ENCODE measurements at places on chromosomes 3 and 15. TPM values are rescaled to one million over a fixed set of nuclear protein-coding genes. Genes with fewer than 3 reads are reported as not detected.
A peak's percentile ranks its signal among the peaks of the same experiment; 100 is the strongest.

The GRIP2 gene
- not detected for total RNA-seq

DNA sequence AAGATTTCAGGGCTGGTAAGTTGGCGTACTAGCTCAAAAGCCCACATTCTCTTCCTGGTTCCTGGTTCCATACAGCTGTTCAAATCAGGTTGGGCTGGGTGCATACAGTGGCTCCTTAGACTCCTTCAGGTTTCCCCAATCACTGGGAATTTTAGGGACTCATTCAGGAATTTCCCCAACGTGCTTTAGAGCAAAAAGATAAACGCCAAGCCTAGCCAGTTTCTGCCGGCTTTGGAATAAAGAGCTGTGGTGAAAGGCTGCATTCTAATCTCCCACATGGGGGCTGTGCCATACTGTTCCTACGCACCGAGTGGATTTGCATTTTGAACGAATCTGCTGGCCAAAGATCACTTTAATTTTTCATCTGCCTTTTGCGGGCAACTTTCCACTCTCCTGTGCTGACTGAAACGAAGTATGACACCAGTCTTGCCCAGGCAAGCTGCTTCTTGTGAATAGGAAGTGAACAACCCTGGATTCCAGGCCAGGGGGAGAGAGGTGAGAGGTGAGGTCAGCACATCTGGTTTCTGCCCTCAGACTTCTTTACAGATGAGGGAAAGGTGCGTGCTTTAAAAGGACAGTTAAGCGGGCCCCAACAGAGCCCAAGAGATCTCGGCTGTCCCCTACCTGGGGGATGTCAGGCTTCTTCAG is 184.2 kb upstream of the PDZRN3 start:
- no peaks in the 10 kb centered on the region for H3K4me1 ChIP-seq
- no peak overlapping the region for H3K27ac ChIP-seq
- no peak overlapping the region for H3K4me3 ChIP-seq
- DNase-seq, result no peak

DNA sequence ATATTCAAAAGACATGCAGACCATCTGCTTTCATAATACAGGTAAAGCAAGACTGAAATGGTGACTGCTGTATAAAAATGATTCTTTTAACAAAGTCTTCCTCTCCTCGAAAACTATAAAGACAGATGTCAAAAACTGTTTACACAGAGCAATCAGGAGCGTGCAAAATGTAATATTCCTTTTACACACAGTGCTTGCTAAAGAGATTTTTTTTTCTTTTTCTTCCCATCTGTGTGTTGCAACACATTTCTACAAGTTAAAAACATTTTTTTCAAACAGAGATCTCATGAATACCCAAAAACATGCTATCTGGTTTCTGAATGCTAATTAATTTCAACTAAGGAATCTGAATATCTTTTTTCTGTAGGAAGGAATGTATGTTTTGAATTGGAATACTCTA is 22.1 kb downstream of the SATB1 start:
- H3K36me3 ChIP-seq, result peaks cover 89% of the 10 kb centered on the region
- H3K27ac ChIP-seq, result peak overlapping the region; percentile 84
- no peak for DNase-seq
- H3K4me3 ChIP-seq, result peak overlapping the region; percentile 74

- H3K27ac ChIP-seq, result no peak overlapping the region
- H3K36me3 ChIP-seq, result peaks cover 3% of the 10 kb centered on the region
These were observed 1081.5 kb downstream of the FHIT start for GRCh38 chr3:60169755-60170154.

The CKMT1B gene
- total RNA-seq, result 0.66 TPM

The ADIPOQ gene
- total RNA-seq, result not detected

DNA sequence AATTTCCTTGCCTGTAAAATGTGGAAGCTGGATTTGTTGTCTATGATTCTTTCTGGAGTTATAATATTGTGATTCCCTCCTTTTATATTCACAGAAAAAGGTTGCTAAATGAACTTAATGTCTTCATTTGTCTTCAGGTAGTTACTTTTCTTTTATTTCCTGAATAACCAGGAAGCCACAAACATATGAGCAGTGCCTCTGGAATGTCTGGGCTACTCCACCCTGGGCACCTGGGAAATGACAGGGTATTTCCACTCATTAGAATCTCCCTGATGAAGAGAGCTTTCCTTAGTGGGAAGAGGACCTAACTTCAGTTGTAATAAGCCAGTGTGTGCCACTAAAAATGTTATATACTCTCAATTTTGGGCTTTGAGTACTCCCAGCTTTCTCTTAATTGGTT is 3.8 kb upstream of the SLMAP start:
- no peak overlapping the region for H3K27ac ChIP-seq
- H3K27me3 ChIP-seq, result peaks cover 11% of the 10 kb centered on the region
- DNase-seq, result no peak
- H3K4me1 ChIP-seq, result peaks cover 10% of the 10 kb centered on the region
- peaks cover 6% of the 10 kb centered on the region for H3K36me3 ChIP-seq
- H3K4me3 ChIP-seq, result no peak overlapping the region

DNA sequence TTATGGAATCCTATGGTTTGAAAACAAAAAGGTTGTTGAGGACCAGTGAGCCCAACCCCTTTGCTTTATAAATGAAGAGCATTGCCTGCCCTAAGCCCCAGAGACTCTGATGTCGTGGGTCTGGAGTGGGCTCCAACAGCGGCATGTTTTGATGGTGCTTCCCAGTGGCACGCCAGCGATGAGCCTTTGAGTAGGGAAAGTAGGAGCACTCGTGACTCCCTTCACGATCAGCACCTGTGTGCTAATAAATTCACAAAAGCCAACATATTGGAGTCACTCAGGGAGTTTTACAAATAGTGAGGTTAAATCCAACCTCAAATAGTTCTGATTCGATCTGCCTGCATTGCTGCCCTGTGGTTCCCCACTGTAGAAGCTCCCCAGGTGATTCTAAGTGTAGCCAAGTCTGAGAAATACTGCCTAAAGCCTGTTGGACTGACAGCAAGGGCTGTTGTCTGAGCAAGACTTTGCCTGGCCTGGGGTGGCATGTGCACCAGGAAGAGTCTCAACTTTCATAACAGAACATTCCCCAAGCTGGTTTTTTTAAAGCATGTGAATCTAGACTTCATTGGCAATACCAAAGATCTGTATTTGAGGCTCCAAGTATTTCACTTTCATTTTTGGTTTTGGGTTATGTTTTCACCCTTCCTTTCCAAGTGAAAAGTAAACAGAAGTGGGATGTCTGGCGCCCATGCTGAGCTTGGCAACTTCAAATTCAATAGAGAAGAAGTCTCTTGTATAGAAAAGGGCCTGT is 9.9 kb downstream of the CCR5 start:
- H3K4me3 ChIP-seq, result peak overlapping the region; percentile 71
- H3K36me3 ChIP-seq, result peaks cover 2% of the 10 kb centered on the region
- DNase-seq, result peak; percentile 73
- peak overlapping the region; percentile 70 for H3K27ac ChIP-seq
- peaks cover 11% of the 10 kb centered on the region for H3K27me3 ChIP-seq

GRCh38 chr3:167773584-167773983 is 38.1 kb downstream of the SERPINI1 start:
- H3K27me3 ChIP-seq, result no peaks in the 10 kb centered on the region
- peaks cover 2% of the 10 kb centered on the region for H3K4me1 ChIP-seq
- H3K36me3 ChIP-seq, result no peaks in the 10 kb centered on the region

DNA sequence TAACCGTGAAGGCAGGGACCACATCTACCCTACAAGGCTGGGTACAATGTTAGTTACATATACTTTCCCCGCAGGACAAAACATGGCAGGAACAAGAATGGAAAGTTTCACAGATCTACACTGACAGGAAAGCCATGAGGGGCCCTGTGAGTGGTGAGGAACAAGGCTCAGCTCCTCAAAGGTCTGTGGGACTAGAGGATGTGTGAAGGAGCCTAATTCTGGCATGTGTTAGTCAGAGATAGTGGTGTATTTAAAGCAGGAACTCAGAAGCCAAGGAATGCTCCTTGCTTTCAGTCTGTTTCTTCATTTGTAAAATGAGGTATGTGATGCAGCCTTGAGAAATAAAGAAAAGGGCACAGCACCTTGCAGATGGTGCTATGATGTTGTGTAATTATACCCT is 25.1 kb downstream of the ETV5 start:
- DNase-seq, result no peak
- no peak overlapping the region for H3K4me3 ChIP-seq

The CALML4 gene
- 16.5 TPM for total RNA-seq

The GCSAM gene
- 1.7 TPM for total RNA-seq

- no peaks in the 10 kb centered on the region for H3K36me3 ChIP-seq
- no peak for DNase-seq
- no peak overlapping the region for H3K4me3 ChIP-seq
- no peaks in the 10 kb centered on the region for H3K4me1 ChIP-seq
- peaks cover 2% of the 10 kb centered on the region for H3K27me3 ChIP-seq
- peak overlapping the region; percentile 23 for H3K27ac ChIP-seq
These were observed 120.5 kb downstream of the CORO2B start for GRCh38 chr15:68699124-68699880.

The MFAP1 gene
- total RNA-seq, result 51.3 TPM

- H3K27ac ChIP-seq, result peak overlapping the region; percentile 93
- peak overlapping the region; percentile 87 for H3K4me3 ChIP-seq
- no peaks in the 10 kb centered on the region for H3K27me3 ChIP-seq
- peaks cover 34% of the 10 kb centered on the region for H3K4me1 ChIP-seq
These were observed 141.9 kb downstream of the PGPEP1L start for GRCh38 chr15:98865397-98866339.

DNA sequence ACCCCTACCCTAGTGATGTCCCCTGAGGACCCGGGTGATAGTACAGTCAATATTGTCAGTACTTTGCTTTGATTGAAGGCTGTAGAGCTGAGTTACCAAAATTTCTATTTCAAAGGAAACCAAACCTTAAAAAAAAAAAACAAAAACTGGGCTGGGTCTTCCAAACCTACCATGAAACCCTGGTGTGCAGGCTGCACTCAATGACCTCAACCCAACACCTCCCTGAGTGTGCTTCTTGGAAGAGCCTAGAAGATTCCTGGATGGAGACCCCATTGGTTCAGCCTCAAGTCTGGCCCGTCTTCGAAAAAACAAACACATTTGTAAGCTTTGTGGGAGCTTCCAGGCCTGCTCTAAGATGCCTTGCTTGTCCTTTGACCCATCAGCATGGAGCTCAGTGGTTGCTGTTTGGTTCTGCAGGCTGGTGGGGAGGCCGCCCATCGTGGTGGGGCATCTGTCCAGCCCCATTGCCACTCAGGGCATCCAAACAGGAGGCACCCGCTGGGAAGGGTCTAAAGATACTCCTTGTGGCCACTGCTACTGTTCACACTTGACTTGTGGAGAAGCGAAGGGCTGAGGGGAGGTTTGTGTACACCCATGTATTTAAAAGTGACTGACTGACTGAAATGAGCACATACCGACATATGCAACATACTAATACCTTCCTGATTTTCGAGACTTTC is 32.2 kb downstream of the CRTAP start:
- H3K27ac ChIP-seq, result no peak overlapping the region
- peaks cover 6% of the 10 kb centered on the region for H3K27me3 ChIP-seq
- H3K4me3 ChIP-seq, result no peak overlapping the region
- H3K4me1 ChIP-seq, result no peaks in the 10 kb centered on the region

DNA sequence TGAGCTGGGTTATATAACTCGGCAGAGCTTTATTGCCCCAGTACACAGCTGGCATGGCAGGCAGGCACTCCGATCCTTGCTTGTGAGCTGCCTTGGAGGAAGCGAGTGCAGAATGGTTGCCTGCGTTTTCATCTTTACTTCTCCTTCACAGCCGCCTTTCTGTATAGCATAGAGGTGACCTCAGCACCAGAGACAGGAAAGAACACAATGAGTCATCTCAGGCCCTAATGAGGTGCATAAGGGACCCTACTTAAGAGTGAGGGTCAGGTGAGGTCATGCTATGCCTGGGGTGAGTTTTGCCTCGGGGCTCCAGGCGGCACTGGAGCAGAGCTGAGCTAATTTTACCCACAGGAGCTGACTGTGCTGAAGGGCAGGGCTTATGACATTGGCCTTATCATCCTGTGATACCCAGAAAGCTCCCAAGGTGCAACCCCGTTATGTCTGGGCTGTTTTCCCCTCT is 43.5 kb downstream of the LPP start:
- H3K36me3 ChIP-seq, result peaks cover 32% of the 10 kb centered on the region
- no peaks in the 10 kb centered on the region for H3K27me3 ChIP-seq
- no peak overlapping the region for H3K27ac ChIP-seq
- peaks cover 27% of the 10 kb centered on the region for H3K4me1 ChIP-seq

DNA sequence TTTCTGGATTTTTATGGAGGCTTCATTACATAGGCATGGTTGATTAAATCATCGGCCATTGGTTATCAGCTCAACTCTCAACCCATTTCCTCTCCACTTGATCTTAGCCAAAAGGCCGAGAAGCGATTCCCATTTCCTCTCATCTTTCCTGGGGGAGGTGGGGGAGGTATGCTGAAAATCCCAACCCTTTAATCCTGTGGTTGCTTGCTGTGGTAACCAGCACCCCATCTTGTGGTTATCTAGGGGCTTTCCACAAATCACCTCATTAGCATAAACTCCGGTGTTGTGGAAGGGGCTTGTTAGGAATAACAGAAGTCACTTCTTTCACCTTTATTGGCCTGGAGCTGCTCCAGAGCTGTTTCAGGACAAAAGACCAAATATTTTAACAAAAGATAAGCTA is 20.9 kb downstream of the PDE8A start:
- H3K27ac ChIP-seq, result no peak overlapping the region
- no peaks in the 10 kb centered on the region for H3K27me3 ChIP-seq
- H3K36me3 ChIP-seq, result no peaks in the 10 kb centered on the region
- DNase-seq, result no peak

GRCh38 chr3:64561325-64561843 is 126.4 kb downstream of the ADAMTS9 start:
- no peaks in the 10 kb centered on the region for H3K36me3 ChIP-seq
- H3K27ac ChIP-seq, result no peak overlapping the region
- no peaks in the 10 kb centered on the region for H3K27me3 ChIP-seq
- DNase-seq, result no peak
- H3K4me1 ChIP-seq, result no peaks in the 10 kb centered on the region
- H3K4me3 ChIP-seq, result no peak overlapping the region

The ADAMTSL3 gene
- total RNA-seq, result not detected

GRCh38 chr15:50808728-50809127 is 43.2 kb upstream of the SPPL2A start:
- no peak overlapping the region for H3K4me3 ChIP-seq
- H3K4me1 ChIP-seq, result no peaks in the 10 kb centered on the region
- no peak overlapping the region for H3K27ac ChIP-seq
- no peak for DNase-seq
- H3K36me3 ChIP-seq, result no peaks in the 10 kb centered on the region

DNA sequence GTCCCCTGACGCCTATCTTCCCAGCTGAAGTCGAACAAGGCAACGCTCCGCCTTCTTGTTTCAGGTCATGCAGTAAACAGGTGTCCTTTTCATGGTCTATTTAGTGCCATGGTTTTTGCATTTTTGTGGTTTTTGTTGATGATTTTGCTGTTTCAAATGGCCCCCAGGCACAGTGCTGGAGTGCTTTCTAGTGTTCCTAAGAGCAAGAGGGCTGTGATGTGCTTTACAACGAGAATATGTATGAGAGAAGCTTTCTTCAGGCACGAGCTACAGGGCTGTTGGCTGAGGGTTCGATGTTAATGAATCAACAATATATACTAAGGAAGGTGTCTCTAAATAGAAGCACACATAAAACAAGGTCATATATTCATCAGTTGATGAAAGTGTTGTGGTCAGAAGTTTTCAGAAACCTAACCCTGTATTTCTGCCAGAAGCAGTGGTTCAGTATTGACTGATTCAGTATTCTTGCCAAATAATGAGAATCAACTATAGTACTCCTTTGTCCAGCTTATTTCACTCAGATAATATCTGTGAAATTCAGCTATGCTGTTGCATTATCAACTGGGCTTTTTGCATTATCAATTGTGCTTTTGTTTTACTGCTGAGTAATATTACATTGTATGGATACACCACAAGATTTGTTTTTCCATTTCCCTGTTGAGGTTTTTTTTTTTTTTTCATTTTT is 18.5 kb downstream of the LIMD1 start:
- peaks cover 24% of the 10 kb centered on the region for H3K36me3 ChIP-seq
- H3K27ac ChIP-seq, result no peak overlapping the region
- DNase-seq, result no peak
- peaks cover 29% of the 10 kb centered on the region for H3K4me1 ChIP-seq
- no peak overlapping the region for H3K4me3 ChIP-seq

The SUSD5 gene
- total RNA-seq, result not detected

All from activated CD4-positive, alpha-beta T cell treated with anti-CD3 and anti-CD28 coated beads, Interleukin-2, amount 10 ng/mL, durations not matched to agents 24 days and 14 days (primary cell).